ENCODE measurements at places on chromosomes 1 and 21.

DNA sequence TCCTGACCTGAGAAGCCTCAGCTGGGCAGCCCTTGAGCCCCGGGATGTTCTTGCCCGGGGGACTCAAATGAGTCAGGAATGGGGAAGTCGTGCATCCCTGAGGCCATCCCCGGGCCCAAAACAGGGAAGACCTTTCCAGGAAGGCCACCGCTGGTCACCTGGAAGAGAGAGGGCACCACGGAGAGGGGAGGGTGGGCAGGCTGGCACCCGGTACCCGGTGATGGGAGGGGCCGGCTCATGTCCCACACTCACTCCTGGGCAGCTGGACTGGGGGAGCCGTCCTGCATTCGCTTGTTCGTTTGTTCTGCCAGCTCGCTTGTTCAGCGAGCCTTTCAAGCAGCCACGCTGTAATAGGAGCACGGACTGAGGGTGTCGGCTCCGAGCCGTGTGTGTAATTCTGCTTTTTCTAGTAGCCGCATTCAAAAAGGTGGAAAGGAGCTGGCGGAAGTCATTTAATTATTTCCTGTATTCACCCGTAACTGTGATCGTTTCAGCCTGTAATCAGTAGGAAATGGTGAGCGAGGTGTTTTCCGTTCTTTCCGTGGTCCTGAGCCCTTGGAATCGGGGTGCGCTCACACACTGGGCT is 48.4 kb upstream of the CCDC27 start:
- no peak for DNase-seq

- DNase-seq, result peak; percentile 72
Observed at GRCh38 chr1:15153842-15154479, 414 bp downstream of the TMEM51 start.

DNA sequence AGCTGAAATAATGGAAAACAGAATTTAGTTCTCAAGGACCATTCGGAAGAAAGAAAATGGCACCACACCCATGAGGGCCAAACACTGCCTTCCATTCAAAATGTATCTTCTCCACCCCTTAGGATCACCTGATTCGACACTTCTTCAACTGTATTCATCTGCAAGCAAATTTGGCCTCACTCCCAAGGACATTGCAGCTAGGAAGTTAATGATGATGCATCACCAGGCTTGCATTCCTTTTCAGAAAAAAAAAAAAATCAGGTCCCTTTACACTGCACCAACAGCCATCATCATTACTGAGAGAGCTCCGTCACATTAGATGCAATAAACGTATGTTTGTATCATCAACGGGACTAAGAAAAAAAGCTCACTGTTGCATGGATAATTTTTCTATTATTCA is 368.3 kb downstream of the PCP4 start:
- no peak for DNase-seq

DNA sequence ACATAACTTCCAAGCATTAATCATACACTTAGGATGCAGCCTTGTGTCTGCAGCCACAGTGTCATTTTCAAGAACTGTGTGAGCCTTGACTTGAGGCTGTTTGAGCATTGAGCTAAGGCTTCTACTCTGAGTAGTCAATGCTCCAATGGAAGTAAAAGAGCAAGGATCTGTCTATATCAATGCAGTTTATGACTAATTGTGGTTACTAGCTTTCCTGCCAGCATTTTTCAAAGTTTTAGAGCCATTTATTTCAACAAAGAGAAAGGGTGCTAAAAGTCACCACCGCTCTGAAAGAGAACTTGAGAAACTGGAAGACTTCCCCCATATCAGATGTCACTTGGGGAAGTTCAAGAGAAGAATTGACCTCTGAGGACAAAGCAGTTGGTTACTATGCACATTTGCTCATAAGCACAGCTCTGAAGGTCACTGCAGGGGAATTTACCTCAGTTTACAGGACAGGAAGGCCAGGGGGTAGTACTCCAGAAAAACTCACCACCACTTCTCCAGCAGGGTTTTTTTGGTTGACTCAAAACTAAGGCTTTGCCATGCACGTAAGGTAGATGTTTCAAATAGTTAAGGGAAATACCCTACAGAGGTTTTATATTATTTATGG is 24.5 kb upstream of the RGS1 start:
- DNase-seq, result no peak

DNA sequence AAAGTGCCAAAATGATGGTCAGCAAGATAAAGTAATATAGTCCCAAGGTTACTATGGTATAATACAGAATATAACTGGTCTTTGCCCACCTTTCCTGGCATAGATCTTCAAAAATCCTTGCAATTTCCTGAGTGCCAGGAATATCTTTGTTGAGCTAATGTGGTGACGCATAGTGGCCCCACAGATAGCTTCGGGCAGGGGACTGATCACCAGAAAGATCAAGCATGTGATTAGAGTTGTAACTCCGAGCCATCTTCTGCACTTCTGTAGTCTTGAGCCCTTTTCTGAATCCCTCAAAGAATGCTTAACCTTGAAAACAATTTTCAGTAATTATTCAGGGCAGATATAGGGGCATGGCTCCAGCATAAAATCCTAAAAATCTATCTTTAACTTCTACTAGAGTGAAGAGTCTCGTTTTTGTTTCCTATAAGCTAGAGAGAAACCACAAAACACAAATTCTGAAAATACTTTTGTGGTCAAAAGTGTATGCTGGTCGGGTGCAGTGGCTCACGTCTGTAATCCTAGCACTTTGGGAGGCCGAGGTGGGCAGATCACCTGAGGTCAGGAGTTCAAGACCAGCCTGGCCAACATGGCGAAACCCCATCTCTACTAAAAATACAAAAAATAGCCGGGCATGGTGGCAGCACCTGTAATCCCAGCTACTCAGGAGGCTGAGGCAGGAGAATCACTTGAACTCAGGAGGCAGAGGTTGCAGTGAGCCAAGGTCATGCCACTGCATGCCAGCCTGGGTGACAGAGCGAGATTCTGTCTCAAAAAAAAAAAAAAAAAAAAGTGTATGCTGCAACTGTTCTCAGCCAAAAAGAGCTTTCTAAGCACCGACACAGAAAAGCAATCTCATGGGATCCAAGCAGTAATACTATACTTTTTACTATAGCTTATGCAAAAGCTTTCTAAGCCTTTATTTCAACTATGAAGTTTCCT is 62.8 kb downstream of the NVL start:
- no peak for DNase-seq

DNA sequence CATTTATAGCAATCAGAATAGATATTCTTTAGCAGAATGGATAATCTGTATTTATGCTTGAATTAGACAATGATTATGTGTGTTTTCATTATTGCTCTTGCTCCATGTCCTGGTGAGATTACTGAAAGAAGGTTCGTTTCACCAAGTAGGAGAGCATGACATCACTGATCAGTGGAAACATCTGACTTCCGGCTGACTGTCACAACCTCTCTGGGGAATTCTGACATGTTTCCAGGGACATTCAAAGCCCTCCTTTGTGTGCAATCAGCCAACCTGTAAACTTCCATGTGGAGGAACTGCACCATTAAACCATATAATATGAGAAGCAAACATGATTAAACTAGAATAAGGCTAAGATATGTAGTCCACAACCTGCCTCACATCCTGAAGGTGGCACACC is 424.8 kb upstream of the ADGRL4 start:
- DNase-seq, result no peak

- no peak for DNase-seq
Observed at GRCh38 chr1:156809281-156809680, 7.4 kb downstream of the SH2D2A start.

GRCh38 chr1:116489231-116489697 is 81.6 kb downstream of the CD58 start:
- no peak for DNase-seq

GRCh38 chr1:10733474-10734366 is 62.7 kb downstream of the CASZ1 start:
- no peak for DNase-seq

DNA sequence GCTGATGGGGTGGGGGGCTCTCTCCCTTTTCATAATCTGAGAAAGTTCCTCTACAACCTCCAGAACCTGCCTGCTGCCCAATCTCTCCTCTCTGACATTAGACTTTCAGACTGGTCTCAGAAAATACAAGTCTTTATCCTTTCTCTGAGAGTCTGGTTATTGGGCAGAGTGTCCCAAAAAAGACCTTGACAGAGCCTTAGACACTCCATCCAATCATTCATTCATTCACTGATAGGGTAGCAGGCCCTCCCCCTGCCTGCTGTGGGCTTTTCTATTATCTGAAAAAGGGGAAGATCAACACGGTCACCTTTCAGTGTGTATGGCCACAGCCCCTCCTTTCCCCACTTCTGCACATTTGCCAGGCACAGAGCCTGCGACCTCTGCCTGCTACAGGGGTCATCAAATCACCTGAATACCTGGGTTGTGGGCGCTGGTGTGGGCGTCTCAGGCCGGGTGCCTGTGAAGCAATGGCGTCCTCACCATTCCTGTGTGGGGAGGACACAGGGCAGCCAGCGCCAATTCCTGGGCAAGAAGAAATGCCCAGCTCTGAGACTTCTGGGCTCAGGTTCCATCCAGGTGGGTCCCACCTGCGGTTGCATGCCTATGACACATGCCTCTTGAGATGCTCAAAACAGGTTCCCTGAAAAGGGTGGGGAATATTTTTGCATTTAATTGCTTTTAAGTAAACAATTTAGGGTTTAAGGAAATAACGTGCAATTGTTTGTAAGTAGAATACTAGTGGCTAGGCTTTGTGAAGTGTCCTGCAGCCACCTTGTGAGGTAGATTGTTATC is 52.8 kb downstream of the ELK4 start:
- no peak for DNase-seq

GRCh38 chr1:66925558-66925910 is 744 bp downstream of the MIER1 start:
- DNase-seq, result no peak

- DNase-seq, result no peak
Observed at GRCh38 chr21:44365967-44366585, 12.7 kb downstream of the TRPM2 start.

DNA sequence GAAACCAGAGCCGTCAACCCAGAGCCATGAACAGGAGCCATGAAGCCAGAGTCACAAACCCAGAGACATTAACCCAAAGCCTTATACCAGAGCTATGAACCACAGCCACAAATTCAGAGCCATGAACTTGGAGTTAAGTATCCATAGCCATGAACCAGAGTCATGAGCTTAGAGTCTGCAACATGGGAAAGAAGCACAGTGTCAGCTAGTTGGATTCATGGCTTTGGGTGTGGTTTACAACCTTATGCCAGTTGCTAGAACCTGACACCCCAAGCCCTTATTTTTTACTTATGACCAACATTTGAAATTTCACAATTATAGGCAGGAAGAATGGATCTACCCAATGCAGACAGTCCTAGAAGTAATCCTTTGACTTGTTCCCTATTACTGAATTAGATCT is 128.9 kb upstream of the FAM78B start:
- no peak for DNase-seq

GRCh38 chr1:71918630-71919029 is 363.7 kb downstream of the NEGR1 start:
- no peak for DNase-seq

DNA sequence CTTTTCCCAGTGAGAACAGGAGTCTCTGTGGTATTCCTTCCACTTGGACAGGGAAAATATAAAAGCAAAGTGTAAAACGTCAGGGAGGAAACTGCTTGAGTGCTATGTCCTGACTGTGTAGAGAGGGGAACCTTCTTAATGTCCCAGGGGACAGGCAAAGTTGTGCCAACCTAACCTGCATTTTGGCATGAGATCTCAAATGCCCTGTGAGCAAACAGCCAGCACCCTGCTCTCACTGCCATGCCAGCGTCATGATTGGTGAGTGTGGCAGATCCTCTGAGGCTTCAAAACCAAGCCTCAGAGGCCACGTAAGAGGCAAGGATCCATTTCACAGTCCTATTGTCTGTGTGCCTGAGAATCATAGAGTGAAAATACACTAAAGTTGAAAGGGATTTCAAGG is 49.7 kb upstream of the RAP1A start:
- DNase-seq, result no peak

GRCh38 chr1:71743862-71744261 is 538.5 kb downstream of the NEGR1 start:
- DNase-seq, result no peak

DNA sequence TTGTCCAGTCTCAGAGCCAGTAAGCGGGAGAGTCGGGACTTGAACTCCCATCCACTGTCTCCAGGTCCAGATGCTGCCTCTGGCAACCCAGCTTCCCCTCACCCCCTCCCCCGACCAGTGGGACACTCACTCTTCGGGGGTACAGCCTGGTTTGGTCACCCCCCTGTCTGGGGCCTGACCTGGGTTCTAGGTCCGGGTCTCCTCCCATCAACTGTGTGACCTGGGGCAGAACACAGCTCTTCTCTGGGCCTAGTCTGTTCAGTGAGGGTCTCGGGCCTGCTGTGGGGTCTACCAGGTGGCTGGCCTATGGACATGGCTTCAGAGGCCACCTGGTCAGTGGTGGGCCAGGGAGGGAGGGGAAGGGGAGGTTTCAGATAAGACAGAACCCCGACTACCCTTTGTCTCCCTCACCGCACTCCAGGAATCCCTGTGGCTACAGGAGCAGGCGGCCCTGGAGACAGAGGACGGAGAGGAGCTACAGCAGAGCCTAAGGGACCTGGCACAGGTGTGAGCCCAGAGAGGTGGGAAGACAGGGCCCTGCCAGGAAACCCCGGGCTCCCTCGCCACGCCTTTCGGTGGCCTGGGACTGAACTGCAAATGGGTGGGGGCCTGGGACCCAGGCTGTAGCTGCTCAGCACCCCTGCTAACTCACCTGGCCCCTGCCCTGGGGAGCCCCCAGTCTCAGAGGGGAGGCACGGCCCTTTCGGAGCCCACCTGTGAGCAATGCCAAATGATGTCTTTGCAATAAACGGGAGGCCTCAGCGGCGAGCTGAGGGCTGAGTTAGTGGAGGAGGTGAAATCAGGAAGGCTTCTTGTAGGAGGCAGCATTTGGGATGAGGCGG is 4.1 kb upstream of the NBPF3 start:
- DNase-seq, result no peak

- DNase-seq, result no peak
Observed at GRCh38 chr1:118918230-118918939, 69.8 kb downstream of the TBX15 start.

DNA sequence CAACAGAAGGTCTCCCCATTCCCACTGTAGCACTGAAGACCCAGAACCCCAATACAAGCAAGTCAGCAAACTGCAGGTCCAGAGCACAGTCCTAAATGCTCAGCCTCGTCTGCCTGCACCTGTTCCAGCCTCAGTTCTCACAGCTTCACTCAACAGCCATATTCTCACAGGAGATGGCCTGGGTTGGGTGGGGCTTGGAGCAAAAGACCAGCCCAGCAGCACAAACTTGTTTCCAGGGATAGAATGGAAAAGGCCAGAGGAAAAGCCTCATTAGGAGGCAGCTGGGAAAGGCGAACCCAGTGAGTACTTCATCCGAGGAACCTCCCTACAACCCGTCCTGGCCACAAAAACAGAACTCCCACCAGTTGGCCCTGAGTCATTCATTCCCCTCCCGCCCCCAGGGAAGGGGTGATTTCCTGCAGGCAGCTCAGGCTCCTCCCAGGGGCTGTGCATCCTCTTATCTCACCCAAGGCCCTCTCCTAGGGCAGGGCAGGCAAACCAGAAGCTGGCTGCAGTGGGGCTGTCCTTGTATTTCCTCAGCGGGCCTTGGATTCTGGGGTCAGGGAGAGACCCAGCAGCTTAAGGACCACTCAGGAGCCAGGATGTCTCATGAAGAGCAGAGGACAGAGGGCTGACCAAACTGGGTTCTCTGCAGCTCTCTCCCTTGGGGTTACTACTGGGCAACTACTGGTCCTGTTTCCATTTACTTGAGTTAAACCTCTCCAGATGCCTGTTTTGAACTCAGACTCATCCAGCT is 7.4 kb upstream of the MPL start:
- no peak for DNase-seq

Data from cerebellar cortex (tissue), 1 donor.